Stimulated activated CD8-positive, alpha-beta memory T cell treated with anti-CD3 and anti-CD28 coated beads, Interleukin-15, amount 100 ng/mL, for 24 hours (primary cell): ENCODE measurements at places on chromosomes 7 and 10.

- DNase-seq, result no peak
Measured at GRCh38 chr7:158573310-158573709, 14.3 kb downstream of the PTPRN2 start.

DNA sequence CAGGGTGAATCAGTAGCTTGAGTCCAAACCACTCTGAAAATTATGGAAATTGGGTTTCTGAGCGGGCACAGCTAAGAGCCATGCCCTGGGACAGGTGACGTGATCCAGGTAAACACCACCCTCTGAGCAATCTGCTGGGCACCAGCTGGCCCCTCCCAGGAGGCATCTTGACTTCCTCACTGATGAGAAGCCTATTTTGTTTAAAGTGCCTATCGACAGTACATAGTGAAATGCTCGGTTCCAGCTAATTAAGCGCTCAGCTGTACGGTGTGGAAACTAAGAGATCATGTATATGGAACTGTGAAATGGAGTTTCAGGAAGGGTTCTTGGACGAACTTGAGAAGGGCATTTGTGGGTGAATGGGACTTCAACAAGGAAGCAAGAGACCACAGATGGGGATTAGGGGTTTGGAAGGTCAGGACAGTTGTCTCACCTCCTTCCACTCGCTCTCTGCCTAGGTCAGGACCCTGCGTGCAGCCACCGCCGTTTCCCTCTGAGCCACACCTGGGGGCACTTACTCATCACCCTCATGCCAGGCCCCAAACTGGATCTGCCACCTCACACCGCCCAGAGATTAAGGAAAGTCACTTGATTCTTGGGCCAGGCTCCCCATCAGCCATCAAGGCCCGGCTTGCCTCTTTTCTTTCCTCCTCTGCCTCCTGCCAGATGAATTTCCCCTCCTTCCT lies 3.2 kb downstream of the ITPRIP start:
- DNase-seq, result no peak

GRCh38 chr10:81814842-81815241 lies 60.2 kb upstream of the NRG3 start:
- DNase-seq, result no peak

DNA sequence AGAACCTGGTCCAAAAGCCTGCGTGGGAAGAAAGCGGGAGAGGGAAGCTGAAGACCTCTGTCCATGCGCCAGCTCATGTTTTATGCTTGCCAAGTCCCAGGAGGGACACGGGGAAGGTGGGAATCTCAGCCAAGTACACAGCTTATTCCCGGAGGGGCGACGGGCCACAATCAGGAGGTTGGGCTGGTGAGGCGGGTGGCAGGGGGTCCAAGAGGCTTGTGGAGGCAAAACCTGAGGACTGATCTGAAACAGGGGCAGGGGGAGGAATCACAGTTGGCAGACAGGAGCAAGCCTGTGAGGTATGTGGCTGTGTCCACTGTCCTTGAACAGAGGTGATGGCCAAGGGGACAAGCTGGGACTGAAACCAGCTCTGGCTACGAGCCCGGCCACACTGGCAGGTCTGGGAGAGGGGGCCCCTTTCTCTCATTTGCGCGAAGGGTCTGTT lies 38.0 kb upstream of the LEP start:
- no peak for DNase-seq

- no peak for DNase-seq
Measured at GRCh38 chr10:96687317-96688012, 32.8 kb downstream of the PIK3AP1 start.

GRCh38 chr10:10855151-10855581 lies 162.5 kb upstream of the CELF2 start:
- DNase-seq, result no peak

DNA sequence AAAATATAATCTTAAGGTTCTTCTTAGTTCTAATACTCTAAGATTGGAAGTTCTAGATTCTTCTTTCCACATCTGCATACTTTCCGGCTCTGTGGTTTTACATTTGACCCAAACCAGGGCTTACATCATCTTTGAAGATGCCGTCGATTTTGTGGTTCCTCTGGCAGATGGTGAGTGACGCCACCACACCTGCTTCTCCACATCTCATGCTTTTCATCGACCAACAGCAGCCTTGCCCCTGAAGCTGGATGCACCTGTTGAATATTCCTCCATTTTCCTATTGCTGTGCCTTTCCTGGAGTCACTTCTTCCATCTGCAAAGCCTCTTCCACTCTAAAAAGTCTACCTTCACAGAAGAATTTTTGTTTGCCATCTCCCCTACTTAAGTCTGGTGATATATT lies 121.3 kb downstream of the PRKCQ start:
- no peak for DNase-seq

- no peak for DNase-seq
Measured at GRCh38 chr7:130941322-130942210, 207.6 kb upstream of the KLF14 start.
